ENCODE measurements at places on chromosomes 5 and 9. TPM values are rescaled to one million over a fixed set of nuclear protein-coding genes. Genes with fewer than 3 reads are reported as not detected.

VCAN gene
- 0.55 TPM for total RNA-seq

DNA sequence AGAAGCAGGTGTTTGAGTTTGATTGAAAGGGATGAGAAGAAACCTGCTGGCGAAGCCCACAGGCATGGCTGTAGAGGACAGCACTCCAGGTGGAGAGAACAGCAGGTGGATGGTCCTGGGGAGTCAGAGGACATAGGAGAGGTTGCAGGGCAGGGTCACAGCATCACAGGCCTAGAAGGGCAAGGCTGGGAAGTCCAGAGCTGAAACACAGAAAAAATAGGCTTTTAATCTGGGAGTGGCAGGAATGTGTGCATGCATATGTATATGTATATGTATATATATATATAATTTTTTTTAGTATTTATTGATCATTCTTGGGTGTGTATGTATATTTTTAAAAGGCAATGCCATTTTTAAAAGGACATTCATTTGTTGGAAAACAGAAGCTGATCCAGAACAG is 118.4 kb downstream of the ADAMTS16 start:
- H3K27me3 ChIP-seq: no peaks in the 10 kb centered on the region
- H3K27ac ChIP-seq: no peak overlapping the region
- no peak overlapping the region for H3K4me3 ChIP-seq

CHSY3 gene
- not detected for total RNA-seq

- H3K4me3 ChIP-seq: no peak overlapping the region
- H3K36me3 ChIP-seq: peaks cover 30% of the 10 kb centered on the region
- no peak for DNase-seq
Observed at GRCh38 chr9:123571240-123571639, 215.2 kb downstream of the CRB2 start.

ORM2 gene
- not detected for total RNA-seq

MYMK gene
- total RNA-seq: not detected

DNA sequence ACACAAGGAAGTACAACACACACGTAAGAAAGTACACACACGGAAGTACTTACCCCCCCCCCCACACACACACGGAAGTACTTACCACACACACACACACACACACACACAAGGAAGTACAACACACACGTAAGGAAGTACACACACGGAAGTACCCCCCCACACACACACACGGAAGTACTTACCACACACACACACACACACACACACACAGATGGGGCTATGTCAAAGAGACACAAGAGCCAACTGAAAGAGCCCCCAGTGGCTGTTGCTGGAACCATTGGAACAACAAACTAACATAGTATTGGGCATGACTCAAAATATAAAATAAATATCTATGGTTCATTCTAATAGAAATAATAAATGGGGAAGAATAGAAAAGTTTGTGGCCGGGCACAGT is 4.9 kb upstream of the MAPK9 start:
- H3K4me3 ChIP-seq: no peak overlapping the region
- H3K4me1 ChIP-seq: peaks cover 31% of the 10 kb centered on the region
- DNase-seq: no peak
- peaks cover 2% of the 10 kb centered on the region for H3K36me3 ChIP-seq
- no peak overlapping the region for H3K27ac ChIP-seq
- no peaks in the 10 kb centered on the region for H3K27me3 ChIP-seq

Data from naive thymus-derived CD8-positive, alpha-beta T cell (primary cell).